ENCODE measurements at places on chromosomes 7 and 10. TPM values are rescaled to one million over a fixed set of nuclear protein-coding genes. Genes with fewer than 3 reads are reported as not detected.

GRCh38 chr10:30467651-30468338 lies 33.8 kb downstream of the MAP3K8 start:
- DNase-seq, result no peak

GRCh38 chr10:118754229-118754555 lies 578 bp downstream of the CACUL1 start:
- DNase-seq, result peak; percentile 45

The SNCG gene
- total RNA-seq, result not detected

- no peak for DNase-seq
These were observed 176.6 kb upstream of the SP4 start for GRCh38 chr7:21251151-21251800.

DNA sequence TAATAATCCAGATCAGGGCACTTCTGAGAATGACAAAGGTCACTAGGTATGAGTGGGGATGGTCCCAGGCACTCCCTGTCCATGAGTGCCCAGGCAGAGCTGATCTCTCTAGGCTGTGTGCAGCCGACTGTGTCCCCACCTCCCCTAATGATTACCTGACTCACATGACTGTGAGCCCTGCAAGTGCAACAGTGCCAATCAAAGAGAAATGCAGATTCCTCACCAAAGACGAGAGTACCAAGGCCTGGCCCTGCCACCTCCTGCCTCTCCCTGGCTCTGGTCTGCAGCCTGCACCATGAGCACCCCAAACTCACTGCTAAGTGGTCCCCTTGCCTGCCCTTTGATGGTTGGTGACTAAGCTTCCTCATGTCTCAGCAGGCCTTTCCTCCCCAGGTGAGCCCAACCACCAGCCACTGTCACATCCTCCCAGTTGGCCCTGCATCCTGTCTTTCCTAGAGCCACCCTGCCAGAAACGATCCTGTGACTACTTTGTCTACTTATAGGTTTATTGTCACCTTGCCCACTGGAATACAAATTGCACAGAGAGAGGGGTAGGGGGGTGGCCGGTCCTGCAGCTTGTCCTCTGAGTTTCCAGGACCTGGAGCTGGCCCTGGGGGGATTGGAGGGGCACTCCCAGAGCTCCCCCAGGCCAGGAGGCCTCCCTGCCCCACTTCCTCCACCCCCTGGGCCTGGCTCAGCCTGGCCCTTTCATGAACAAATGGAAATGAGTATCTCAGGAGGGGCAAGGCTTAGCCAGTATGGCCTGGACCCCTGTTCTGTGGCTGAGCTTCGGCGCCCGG lies 22.4 kb upstream of the GDF10 start:
- peak; percentile 61 for DNase-seq

The VIPR2 gene
- not detected for total RNA-seq

- no peak for DNase-seq
These were observed 27.0 kb upstream of the BMS1 start for GRCh38 chr10:42755556-42756093.

The CTAGE8 gene
- total RNA-seq, result not detected

GRCh38 chr10:11581213-11581612 lies 30.2 kb downstream of the USP6NL start:
- no peak for DNase-seq

The BHLHA15 gene
- total RNA-seq, result 0.76 TPM

GRCh38 chr10:98349508-98349922 lies 65.5 kb downstream of the PYROXD2 start:
- no peak for DNase-seq

DNA sequence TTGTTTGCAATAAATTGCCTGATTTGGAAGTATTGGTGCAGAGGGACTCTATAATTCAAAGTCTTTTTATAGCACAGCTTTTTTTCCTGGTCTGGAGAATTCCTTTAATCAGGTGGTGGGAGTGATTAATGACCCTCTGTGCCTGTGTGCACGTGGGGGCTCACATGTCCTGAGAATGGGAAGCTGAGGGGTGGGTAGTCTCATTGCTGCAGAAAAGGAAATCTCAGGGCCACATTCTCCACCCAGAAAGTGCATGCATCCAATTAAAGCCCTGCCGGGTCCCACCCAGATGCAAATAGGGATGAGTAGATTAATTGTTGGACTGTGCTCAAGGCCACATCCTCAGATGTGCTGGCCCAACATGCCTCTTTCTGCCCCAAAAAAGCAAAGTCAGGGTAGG lies 324.7 kb downstream of the CXCL12 start:
- no peak for DNase-seq

The OPN1SW gene
- total RNA-seq, result not detected

The ANKRD61 gene
- not detected for total RNA-seq

- peak; percentile 26 for DNase-seq
These were observed 537 bp upstream of the MRPS24 start for GRCh38 chr7:43869867-43870240.

DNA sequence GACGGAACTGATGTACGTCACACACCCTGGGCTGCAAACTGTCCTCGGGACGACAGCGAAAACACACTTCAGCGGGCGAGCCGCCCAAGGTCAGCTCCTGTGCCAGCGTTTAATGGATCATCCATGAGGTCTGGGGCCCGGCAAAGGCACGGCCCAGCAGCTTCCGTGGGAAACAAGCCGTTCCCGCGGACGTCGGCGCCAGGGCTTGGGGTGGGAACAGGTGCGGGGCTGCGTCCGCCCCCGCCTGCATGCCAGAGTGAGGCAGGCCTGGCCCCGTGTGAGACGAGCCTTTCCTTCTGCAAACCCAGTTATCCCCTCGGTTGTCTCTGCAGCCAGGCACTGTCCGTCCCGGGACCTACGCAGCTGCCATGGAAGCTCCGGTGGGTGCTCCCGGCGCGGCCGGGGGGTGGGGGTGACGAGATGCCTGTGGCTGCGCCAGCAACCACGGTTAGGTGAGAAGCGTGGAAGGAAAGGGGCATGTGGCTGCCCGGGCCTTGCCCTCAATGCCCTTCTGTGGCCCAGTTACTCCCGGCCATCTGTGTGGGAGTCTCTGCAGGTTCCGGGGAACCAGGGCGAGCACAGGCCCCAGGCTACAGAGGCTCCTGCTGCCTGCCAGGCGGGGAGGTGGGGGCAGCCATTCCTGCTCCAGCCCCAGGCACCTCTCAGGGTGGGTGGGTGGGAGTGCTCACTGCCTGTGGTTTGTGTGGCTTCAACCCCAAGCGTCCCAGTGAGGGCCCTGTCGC lies 42.2 kb upstream of the PDGFA start:
- DNase-seq, result no peak

DNA sequence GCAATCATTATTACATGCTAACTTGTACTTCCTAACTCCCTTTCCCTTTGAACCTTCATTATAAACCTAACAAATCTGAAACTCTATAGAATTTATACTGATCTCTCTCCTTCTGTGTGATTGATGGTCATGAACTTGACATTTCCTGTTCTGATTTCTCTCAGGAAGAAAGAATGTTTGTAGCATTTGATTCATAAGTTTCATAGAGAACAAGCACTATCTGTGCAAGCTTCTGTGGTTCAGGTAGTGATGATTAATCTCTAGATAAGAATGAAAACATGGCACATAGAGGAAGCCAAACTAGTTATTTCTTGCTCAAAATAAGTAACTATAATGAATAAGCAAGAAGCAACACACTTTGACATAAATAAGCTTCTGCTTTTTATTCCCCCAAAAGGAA lies 34.2 kb downstream of the TFPI2 start:
- no peak for DNase-seq

DNA sequence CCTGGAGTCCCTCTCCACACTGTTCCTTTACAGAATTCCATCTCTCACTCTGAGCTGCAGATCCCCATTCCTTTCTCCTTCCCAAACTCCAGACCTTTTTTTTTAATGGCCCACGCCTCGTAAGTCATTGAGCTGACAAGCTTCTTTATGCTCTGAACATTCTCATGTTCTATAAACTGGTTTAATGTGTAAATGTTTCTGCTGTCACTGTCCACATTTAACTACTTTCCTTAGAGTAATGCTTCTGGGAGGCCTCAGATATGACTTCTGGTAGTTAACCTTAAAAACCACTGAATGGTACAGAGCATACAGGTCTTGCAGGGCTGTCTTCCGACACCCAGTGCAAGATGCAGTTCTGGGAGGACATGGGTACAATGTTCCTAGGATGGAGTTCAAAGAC lies 71.1 kb upstream of the CAMK2B start:
- no peak for DNase-seq

The PBLD gene
- total RNA-seq, result 0.70 TPM

DNA sequence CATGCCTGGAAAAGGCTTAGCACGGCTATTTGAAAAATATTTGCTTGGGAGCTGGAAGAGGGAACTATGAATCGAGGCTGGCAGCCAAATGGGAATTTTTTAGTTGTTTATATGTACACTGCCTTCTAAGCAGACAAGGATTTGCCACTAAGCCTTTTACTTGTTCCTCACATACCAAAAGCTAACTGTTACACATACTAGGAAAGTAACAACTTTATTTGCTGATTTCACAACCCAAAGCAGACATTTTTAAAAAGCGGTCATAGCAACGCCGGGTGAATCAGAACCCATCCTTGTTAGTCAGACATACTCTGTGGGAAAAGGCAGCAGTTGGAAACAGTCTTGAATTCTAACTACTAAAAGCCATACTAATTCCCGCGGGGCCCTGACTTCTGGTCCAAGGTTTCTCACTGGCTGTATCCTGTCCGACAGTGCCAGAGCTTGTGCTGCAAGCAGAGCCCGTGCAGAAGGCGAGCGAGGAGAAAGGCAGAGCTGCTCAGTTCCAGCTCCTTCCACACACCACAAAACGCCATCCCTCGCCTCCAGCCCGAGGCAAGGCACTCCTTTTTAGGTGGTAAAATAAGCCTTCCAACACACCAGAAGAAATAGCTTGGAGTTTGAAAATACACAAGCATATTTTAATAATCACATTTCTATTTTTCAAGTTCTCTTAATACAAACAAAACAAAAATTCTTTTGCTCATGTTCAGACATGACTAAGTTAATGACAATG lies 89.2 kb downstream of the RNF216 start:
- no peak for DNase-seq

Measured in activated naive CD8-positive, alpha-beta T cell treated with anti-CD3 and anti-CD28 coated beads for 36 hours (primary cell).